ENCODE measurements at places on chromosomes 5 and 9. TPM values are rescaled to one million over a fixed set of nuclear protein-coding genes. Genes with fewer than 3 reads are reported as not detected.

The NIPBL gene
- 15.5 TPM for total RNA-seq

The KCNN2 gene
- 0.06 TPM for total RNA-seq

The DMGDH gene
- total RNA-seq = not detected

The CEP72 gene
- total RNA-seq = 7.6 TPM

The DDX4 gene
- total RNA-seq = not detected

The DHX29 gene
- total RNA-seq = 26.5 TPM
